ENCODE measurements at places on chromosomes 2 and 18.

DNA sequence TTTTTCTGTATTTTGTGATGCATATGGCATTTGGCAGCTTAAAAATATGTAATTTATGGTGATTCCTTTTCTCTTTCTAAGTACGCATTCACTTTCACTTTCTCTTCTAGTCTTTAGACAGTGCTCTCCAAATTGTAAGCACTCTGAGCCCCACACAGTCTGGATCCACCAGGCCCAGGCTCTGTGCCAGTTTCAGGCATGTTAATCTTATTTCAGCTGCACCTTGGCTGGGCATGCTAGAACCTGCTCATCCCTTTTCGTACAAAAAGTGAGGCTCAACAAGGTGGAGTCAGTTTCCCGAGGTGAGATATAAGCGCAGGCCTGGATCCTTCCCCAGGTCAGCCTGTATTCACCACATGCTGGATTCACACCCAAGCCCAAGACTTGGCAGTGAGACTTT, 203.9 kb downstream of the MTX2 start:
- DNase-seq, result no peak

DNA sequence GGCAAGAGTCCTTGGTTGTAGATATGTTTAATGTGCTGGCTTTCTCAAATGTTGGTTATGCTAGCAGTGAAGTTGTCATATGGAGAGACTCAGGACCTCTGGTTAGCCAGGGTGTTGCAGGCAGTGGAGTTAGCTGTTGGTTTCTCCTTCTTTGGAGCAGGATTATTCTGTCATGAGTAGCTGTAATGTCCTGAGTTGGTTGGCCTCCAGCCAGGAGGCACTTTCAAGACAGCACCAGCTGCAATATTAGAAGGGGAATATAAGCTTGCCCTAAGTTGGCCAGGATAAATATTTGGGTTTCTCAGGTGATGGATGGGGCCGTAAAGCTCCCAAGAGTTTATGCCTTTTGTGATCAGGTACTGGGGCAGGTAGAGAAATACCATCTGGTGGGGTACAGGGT, 65.5 kb downstream of the MSTN start:
- DNase-seq, result no peak

DNA sequence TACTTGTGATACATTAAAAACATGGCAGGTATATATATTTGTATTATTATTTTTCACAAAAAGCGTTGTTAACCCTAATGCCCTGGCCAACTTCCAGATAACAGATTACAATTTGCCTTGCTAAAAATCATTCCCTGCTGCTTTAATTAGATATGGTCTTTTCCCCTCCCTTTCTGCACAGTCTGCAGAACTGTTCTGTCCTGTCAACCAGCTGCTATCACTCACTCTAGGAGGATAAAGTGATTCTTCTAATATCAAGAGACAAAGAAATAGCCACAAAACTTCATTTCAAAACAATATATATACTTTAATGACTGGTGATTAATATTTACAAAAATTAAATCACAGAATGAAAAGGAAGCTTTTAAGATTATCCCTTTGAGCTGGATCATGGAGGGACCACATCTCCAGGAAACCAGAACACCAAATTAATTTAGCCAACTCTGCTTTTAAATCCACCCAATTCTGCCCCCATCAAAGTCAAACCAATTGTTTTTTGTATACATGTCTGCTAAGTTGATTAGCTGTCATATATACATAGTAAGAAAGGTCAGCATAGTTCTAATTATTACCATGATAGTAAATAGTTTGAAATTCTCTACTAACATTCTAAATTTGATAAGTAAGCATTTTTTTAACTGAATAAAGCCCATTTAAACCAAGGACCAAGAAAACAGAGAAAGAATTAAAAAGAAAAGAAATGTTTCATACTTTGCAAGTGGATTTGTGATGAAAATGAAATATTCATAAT, 55.7 kb downstream of the RND3 start:
- no peak for DNase-seq

DNA sequence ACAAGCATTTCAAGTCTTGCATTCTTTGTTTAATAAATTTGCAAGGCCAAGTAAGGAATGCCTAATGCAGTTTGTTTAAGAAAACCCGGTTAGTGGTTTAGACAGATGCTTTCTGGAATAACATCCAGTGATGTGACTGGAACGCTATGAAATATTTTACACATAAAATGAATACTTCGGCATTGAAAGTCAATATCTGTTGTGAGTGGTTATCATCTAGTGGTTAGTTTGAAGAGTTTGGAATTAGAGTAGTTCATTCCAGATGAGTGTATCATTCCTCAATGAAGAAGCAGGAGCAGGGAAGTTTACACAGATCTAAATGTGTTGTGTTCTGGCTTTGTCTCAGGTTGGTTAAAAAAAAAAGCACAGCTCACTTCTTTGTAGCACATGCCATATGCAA, 608.0 kb upstream of the PIK3C3 start:
- DNase-seq, result no peak

GRCh38 chr18:4058179-4058578, 396.9 kb downstream of the DLGAP1 start:
- no peak for DNase-seq

DNA sequence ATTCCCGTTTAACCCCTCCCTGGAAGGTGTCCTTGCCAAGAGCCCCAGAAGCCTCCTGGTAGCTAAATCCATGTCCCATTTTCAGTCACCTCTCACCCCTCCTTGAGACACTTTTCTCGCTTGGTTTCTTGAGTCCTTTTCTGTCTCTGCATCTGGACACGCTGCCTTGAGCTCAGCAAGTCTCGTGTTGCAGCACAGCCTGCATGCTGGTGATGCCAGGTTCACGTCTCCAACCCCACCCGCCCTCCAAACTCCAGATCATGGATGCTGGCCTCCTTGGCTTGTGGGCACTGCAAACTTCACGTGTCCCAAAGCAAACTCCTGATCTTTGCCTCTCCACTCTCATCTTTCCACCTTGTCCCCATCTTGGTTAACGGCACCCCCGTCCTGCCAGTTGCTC, 39.3 kb downstream of the CENPO start:
- DNase-seq, result no peak

DNA sequence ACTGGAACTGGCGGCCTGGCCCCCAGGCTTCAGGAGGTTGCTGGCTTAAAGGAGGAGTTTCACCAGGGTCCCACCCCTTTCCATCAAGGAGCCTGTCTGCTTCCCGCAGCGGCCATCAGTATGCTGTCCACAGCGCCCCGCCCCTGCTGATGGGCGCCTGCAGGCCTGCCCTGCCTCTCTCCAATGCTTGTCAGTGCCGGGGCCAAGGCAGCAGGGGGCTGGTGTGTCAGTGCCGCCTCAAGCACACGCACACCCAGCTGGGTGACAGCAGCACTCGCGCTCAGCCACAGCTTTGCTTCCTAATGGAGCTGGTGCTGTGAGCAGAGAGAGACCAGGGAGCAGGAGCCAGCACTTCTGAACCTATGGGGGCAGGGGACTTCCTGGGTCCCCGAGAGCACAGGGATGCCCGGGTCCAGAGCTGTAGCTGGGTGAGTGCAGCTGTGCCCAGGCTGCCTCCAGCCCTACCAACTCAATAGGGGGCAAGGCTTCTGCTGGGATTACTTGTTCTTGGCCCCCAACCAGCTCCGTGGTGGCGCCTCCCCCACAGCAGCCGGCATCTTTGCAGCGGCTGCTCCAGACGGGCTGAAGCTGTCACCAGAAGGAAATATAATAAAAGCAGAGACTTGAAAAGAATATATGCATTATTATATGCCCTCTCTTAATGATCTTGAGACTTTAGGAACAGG, 377.2 kb upstream of the LRATD1 start:
- DNase-seq, result no peak

DNA sequence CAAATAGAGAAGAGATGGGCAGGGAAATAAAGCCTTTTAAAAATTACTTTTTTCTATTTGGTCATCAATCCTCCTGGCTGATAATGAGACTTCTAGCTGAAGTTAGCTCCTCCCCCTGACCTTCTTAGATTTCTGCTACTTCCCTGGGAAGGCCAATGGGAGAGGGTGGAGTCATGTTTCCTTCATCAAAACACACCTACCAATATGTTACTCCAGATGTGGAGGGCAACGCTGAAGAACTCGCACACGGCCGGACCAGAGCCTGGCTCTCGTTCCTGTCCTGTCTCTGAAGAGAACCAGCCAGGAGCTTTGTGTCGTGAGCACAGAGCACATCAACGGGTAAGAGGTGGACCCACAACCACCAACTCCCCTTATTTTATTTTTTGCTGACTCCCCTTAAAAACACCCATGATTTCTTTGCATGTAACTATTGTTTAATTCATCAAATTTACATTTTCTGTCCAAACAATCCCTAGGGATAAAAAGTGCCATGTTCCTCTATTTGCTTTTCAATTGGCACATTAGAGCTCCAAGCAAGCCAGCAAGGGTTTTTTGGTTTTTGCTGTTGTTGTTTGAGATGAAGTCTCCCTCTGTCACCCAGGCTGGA, 94.9 kb downstream of the ADD2 start:
- DNase-seq, result no peak

DNA sequence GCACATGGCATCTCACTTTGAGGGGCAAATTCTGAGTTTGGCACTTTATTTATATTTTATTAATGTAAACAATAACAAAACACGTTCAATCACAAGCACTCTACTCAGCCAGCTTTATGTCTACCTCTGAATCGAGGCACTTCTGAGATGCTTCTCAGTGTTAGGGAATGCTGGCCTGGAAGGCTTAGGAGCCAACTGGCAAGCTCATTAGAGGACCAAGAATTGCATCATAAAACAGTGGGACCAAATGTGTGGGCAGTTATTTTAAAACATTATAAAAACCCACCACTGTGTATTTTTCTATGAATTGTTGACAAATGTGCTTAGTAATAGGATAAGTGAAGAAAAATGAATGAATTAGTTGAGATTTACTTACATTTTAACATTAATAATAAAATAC, 46.8 kb upstream of the SMIM21 start:
- no peak for DNase-seq

DNA sequence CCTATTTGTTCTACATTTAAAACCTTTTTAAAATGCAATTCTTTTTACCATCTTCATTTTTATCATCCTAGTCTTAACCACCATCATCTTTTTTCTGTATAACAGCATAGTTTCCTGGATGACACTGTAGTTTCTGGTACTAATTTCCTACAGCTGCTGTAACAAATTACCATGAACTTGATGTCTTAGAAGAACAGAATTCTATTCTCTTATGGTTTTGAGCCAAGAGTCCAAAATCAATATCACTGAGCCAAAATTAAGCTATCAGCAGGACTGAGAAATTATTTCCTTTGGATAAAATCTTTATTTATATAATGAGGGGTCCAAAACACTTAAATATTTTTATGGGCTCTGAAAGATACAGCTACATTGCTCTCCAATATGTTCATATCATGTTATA, 539.3 kb downstream of the METTL4 start:
- no peak for DNase-seq

DNA sequence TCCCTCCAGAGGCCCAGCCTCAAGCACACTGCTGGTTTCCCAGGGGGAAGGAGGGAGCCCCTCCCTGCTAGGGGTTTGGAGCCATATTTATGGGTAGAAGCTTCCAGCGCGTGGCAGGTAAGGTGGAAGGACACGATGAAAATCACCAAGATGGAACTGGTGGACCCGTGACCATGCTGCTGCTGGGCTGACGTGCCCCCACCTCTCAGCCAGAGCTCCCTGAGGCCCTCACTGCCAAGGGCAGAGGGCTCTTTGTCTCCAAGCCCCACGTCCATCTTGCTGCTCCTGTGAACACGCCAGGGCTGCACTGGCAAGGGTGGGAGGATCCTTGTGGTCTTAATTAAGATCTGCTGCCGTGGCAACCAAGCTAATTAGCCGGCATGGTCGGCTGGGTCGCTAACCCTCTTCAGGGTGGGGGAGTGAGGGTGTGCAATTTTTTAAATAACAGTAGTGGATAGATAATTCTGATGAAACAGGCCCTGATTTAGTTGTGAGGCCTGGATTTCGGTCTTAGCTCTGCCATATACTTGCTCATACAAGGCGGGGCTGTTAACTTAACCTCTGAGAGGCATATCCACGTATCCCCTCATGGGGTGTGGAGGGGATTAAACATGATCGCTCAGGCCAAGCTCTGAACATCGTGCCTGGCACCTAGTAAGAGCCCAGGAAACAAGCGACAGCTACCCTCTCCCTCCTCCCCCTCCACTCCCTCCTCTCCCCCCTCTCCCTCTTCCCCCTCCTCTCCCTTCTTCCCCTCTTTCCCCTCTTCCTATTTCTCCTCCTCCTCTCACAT, 232.8 kb downstream of the CELF4 start:
- DNase-seq, result no peak

DNA sequence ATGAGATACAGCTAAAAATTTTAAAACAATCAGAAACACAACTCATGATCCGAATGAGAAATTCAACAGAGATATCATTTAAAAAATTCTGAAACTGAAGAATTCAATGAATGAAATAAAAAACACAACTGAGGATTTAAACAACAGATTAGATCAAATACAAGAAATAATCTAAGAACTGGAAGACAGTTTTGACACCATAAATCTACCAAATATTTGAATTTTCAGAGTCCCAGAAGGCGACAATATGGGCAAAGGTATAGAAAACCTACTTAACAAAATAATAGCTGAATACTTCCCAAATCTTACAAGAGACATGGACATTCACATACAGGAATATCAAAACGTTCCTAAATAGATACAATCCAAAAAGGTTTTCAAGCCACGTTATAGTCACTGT, 221.9 kb downstream of the OTX1 start:
- DNase-seq, result no peak

DNA sequence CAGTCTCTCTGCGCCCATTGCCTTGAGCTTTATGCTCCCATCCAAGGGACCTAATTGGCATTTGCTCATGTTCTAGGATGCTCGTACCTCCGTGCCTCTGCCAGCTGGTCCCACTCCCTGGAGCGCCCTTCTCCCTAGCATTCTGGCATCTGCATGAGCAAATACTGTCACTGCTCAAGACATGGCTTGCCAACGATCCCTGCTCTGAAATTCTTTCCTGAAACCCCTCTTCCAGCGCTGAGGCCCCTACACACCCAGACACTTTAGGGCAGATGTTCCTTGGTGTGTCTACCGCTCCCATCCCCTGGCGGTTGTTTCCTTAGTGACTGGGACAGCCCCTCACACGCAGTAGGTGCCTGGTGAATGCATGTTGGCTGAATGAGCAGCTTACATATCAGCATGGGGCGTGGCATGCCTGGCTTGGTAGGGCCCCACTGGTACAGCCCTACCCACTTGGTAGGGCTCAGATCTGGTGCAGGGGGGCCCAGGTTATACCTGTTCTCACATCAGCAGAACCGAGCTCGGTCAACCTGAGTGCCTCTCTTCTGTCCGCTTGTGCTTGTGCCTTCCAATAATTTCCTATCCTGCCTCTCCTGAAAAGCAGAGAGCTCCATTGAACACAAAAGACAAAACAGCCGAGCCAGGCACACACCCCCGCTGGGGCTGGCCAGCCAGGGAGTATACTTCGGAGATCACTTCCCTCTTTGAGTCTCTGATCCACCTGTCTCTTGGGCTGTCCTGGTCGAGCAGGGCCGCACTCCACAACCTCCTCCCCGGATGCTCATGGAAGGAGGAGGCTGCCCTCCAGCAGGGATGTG, 59.2 kb downstream of the INHBB start:
- no peak for DNase-seq

GRCh38 chr2:42974721-42975717, 182.6 kb upstream of the HAAO start:
- DNase-seq, result no peak

GRCh38 chr2:56474412-56475158, 290.8 kb downstream of the CCDC85A start:
- no peak for DNase-seq
